ENCODE measurements at places on chromosomes 6 and 20. TPM values are rescaled to one million over a fixed set of nuclear protein-coding genes. Genes with fewer than 3 reads are reported as not detected.

The TAAR8 gene
- not detected for total RNA-seq

The MLN gene
- total RNA-seq = not detected

- no peak for DNase-seq
These were observed 84.0 kb upstream of the EYA2 start for GRCh38 chr20:46810448-46811223.

GRCh38 chr20:19903168-19903811 lies 113.9 kb upstream of the NAA20 start:
- DNase-seq = peak; percentile 65

GRCh38 chr6:40957616-40958492 lies 81.2 kb downstream of the UNC5CL start:
- no peak for DNase-seq

GRCh38 chr6:154614101-154614500 lies 103.6 kb upstream of the CNKSR3 start:
- no peak for DNase-seq
